ENCODE measurements at places on chromosomes 7 and 10. TPM values are rescaled to one million over a fixed set of nuclear protein-coding genes. Genes with fewer than 3 reads are reported as not detected.
A peak's percentile ranks its signal among the peaks of the same experiment; 100 is the strongest.

DNA sequence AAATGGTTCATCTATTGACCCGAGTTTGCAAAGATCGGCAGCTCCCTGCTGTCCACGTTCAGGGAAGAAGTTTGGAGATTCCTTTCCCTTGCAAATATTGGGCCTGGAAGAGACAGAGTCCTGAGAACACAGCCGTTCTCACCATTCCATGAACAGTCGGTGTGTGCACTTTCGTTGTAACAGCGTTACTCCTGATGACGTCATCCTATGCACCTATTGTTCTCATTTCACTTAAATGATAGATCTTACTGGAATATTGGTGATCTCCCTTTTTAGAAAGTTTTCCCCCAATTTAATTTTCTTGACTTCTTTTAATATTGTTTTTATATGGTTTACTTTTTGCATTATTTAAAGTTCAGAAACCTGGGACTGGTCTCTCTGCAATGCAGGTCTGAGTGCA is 320.7 kb upstream of the PFKP start:
- DNase-seq: no peak

DNA sequence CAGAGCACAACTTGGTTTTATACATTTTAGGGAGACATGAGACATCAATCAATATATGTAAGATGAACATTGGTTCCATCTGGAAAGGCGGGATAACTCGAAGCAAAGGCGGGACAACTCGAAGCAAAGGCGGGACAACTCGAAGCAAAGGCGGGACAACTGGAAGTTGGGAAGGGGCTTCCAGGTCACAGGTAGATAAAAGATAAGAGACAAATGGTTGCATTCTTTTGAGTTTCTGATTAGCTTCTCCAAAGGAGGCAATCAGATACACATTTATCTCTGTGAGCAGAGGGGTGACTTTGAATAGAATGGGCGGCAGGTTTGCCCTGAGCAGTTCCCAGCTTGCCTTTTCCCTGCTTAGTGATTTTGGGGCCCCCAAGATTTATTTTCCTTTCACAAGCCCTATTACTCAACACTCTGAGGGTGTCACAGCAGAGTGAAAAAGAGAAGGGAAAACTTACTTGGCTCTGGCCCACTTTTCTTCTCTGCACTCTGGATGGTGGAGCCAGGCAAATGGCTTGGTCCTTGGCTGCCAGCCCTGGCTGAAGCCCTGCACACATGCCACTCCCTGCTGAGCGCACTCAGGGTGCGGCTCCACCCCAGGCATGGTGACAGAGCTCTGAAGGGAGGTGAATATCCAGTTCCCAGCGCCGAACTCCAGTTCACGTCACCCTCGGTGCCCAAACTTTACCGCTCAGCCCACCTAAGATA is 46.7 kb downstream of the PARD3 start:
- DNase-seq: no peak

DNA sequence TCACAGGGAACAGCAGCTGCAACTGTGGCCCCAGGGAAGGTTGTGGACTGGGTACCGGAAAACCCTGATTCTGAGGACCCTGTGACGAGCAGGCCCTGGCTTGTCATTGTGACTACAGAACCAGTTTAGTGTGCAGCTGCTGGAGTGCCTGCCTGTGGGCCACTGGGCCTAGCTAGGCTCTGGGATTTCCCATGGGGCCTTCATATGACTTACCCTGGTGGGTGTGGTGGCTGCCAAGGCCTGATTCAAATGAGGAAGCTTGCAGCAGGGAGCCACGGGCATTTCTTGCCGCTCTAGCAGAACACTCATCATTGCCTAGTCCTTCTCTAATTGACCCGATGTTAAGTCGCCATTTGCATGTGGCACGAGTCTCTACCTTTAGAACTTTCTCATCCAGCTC is 14.7 kb upstream of the CAMK2G start:
- peak; percentile 72 for DNase-seq

DNA sequence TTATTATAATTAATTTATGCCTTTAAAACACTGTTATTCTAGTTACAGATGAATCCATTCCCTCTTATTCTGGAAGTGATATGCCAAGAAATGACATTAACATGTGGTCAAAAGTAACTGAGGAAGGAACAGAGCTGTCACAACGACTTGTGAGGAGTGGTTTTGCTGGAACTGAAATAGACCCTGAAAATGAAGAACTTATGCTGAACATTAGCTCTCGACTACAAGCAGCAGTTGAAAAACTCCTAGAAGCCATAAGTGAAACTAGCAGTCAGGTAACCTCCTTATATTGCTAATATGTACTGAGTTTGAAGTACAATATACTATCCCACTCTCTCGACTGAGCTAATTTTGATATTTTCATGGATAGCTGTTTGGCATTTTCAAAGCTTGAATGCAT is 81.6 kb downstream of the CYP51A1 start:
- no peak for DNase-seq

DNA sequence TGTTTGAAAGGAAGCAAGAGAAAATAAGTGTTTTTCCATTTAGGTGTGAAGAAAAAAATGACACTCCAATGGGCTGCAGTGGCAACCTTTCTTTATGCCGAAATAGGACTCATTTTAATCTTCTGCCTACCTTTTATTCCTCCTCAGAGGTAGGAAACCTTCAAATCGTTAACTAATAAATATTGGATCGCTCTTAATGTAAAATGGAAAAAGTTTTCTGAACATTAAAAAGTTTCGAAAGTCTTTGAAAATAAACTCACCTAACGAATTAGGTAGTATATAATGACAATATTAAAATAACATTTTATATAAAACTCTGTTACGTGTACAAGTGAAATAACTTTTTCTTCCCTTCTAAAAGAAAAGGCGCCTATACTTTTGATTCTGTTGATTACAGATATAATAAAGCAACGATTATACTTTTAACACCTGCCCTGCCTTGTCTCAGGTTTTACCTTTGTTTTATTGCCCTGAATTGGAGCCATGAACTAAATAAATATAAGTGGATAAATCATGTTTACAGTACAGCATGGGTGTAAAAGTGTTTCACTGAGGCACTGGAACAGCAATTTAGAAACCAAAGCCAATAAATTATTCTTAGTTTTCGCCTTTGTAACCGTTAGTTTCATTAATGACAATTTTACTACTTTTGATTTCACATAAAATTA is 804 bp downstream of the BCAP29 start:
- DNase-seq: no peak

DNA sequence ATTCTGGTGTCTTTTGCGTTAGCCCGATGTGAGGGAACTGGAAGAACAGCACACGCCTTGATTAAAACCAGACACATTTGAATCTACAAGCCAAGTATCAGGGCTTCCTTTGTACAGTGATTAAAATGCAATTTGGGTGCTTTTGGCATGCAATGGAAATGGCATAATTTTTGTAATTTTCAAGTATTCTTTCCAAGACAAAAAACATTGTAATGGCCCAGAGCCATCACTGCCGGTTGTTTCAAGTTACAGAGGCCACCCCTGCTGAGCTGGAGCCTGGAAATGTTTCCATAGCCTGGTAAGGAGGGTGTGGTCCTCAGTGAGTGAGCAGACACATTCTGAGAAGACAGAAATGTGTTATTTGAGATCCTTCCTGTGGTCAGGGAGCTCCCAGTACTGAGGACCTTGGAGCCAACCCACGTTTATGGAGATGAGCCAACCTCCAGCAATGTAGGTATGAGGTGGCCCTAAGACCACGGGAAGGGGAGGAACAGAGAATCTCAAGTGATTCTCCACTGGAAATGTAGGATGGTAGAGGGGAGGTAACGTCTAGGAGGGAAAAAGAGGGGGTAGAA is 20.9 kb downstream of the TEX36 start:
- DNase-seq: no peak

DNA sequence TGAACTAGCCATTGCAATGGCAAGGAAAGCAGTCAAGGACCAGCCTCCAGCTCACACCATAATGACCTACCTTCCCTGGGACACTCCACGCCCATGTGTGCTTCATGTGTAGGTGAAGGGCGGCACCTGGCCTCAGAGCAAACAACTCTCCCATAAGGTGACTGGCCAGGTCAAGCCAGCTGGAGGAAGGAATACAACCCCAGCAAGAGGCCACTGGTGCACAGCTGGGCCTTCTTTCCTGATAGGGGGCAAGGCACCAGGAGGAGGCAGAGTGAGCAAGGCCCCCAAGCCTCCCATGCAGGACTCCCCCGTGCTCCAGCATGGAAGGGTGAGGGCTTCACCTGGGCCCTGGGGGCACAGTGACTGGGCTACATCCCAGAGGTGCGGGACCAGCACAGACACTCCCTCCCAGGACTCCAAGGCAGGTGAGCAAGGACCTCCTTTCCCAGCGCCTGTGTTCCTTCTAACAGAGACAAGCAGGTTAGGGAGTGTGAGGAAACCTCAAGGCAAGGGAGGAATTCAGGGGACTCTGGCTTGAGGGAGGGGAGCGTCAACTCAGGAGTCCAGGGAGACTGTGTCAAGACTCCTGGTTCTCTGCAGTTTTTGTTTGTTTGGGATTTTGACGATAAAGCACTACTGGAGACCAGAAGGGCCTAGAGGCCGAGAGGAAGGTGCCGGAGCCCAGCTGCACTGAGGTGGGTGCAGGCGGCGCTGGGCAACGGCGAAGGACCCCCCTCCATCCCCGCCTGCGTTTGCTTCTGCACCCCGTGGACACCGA is 1.7 kb downstream of the PTPRN2 start:
- no peak for DNase-seq

DNA sequence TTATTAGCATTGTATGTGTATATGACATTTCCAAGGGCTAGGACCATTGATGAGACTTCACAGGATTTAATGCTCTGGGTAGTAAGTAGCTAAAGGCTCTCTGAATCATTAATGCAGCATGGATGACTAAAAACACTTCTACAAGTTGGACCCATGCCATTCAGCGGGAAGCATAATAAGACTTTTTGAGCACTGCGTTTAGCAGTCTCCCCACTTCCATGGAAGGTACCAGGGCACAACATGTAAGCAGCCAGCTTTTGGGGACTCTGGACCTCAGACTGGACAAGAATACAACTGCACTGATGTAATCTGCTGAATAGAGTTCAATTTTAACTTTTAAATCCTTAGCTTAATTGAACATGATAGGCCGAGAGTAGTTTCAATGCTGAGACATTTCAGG is 191.7 kb upstream of the IMMP2L start:
- DNase-seq: no peak

DNA sequence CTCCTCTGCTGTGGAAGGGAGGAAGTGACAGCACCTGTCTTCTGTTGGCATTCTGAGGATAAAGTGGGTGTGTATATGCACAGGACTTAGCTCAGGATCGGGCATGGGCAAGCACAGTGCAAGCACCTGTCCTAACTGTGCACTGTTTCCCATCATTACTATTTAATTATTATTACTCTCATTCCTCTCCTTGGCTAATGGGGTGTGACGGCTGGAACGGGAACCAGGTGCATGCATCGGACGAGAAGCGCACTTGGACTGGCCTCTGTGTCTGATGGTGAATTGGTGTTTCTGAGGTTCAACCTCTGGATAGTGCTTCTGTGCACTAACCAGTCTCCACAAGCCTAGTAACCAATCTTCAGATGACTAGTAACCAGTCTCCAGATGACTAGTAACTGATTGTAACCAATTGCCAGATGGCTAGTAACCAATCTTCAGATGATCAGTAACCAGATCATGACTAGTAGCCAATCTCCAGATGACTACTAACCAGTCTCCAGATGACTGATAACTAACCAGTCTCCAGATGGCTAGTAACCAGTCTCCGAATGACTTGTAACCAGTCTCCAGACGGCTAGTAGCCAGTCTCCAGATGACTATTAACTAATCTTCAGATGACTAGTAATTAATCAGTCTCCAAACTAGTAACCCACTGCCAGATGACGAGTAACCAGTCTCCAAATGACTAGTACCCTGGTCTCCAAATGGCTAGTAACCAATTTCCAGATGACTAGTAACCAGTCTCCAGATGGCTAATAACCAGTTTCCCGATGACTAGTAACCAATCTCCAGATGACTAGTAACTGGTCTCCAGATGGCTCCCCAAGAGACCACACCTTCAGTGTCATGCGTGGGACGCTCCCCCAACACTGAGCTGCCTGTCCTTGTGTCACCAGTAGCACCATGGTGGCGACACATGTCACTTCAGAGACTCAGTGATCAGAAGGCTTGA is 85.8 kb downstream of the PAXIP1 start:
- no peak for DNase-seq

- peak; percentile 26 for DNase-seq
Observed at GRCh38 chr7:140316165-140316661, 82.1 kb downstream of the SLC37A3 start.

DNA sequence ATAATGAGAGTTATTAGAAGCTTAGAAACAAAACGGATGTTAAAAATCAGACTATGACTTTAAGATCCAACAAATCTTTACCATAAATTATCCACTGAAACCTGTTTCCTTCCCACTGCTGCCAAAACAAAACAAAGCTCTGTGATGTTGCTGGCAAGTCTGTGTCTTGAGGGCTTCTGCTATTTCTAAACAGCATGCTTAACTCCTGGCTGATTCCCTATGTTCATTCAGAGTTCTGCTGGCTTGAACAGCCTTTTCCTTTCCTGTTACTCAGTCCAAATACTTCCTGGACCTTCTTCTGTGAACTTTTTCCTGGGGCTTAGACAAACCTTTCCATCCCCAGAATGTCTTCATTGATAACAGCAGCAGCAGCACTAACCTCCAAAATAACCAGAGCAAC is 448.1 kb downstream of the SORCS1 start:
- DNase-seq: no peak

GRCh38 chr7:4159154-4159501 is 523.0 kb upstream of the FOXK1 start:
- no peak for DNase-seq

GRCh38 chr7:131106681-131107336 is 220.9 kb upstream of the MKLN1 start:
- DNase-seq: peak; percentile 48

DNA sequence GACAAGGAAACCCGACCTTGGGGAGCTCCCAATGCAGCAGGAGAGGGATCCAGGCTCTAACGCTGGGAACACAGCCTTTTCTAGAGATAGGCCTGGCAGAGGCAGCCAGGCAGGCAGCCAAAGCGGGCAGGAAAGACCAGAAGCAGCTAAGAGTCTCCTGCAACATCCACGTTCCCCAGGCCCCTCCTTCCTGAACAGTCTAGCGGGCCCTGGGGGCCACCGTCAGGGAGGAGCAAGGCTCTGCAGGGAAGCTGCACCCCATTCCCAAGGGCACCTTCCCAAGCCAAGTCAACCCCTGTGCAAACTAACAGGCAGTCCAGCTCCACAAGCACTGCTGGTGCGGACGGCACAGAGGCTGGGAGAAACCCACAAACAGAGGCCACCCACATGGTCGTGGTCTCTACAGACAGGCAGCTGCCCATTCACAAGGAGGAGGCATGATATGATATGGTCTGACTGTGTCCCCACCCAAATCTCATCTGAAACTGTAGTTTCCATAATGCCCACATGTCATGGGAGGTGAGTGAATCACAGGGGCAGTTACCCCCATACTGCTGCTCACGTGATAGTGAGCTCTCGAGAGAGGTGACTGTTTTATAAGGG is 115.7 kb downstream of the MAD1L1 start:
- DNase-seq: peak; percentile 72

GRCh38 chr7:40482845-40483244 is 348.0 kb downstream of the SUGCT start:
- no peak for DNase-seq

- no peak for DNase-seq
Observed at GRCh38 chr10:75021379-75022249, 89.8 kb upstream of the SAMD8 start.

The CNPY1 gene
- total RNA-seq: not detected

The C7orf57 gene
- total RNA-seq: 0.34 TPM

The PTPRZ1 gene
- total RNA-seq: 0.22 TPM

The THSD7A gene
- total RNA-seq: not detected
